Caco-2 (cell line): ENCODE measurements at places on chromosomes 4 and X. TPM values are rescaled to one million over a fixed set of nuclear protein-coding genes. Genes with fewer than 3 reads are reported as not detected.

- no peak overlapping the region for H3K4me3 ChIP-seq
- no peak for DNase-seq
- H3K36me3 ChIP-seq, result no peaks in the 10 kb centered on the region
- no peaks in the 10 kb centered on the region for H3K27me3 ChIP-seq
These were observed 96.2 kb downstream of the UGT8 start for GRCh38 chr4:114694770-114695169.

DNA sequence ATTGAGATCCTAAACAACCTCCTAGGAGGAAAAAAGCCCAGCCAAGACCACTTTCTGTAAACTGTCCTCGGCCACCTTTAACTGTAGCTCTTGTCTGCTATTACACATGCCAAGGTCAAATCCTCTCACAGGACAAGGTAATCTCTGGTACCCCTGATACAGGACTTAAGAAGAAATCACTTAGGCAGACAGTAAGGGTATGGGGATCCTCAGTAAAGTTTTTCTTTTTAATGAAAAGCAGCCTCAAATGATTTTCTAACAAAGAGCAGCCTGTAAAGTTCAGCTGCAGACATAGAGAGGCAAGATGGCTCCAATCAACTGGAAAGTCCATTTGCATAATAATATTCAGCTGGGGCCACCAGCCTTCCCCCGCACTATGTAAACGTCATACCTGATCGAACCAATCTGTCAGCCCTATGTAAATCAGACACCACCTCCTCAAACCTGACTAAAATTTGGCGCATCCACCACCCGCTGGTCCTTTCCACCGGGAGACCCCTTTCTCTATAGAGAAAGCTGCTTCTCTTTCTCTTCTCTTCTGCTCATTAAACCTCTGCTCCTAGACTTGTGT is 14.6 kb upstream of the MPP1 start:
- no peaks in the 10 kb centered on the region for H3K4me1 ChIP-seq
- H3K4me3 ChIP-seq, result no peak overlapping the region
- H3K27me3 ChIP-seq, result no peaks in the 10 kb centered on the region
- no peak for DNase-seq
- H3K36me3 ChIP-seq, result no peaks in the 10 kb centered on the region

DNA sequence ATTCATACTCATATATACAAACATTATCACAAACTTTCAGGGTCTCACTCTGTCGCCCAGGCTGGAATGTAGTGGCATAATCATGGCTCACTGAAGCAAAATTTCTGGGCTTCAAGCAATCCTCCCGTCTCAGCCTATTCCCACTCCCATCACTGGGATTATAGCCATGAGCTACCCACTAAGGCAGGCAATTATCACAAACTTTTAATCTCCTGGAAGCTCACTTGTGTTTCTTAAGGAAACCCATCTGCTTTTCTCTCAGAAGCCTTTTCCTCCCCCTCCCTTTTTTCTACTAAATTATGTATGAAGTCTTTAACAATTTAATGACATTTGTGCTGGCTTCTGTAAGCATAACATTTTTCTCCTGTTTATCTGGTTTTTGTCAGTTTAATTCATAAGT is 170.5 kb downstream of the AREG start:
- H3K27me3 ChIP-seq, result no peaks in the 10 kb centered on the region
- no peak overlapping the region for H3K27ac ChIP-seq
- peaks cover 27% of the 10 kb centered on the region for H3K4me1 ChIP-seq
- H3K36me3 ChIP-seq, result no peaks in the 10 kb centered on the region

GRCh38 chr4:83358410-83358809 is 23.8 kb upstream of the HPSE start:
- no peak for DNase-seq
- no peak overlapping the region for H3K4me3 ChIP-seq

DNA sequence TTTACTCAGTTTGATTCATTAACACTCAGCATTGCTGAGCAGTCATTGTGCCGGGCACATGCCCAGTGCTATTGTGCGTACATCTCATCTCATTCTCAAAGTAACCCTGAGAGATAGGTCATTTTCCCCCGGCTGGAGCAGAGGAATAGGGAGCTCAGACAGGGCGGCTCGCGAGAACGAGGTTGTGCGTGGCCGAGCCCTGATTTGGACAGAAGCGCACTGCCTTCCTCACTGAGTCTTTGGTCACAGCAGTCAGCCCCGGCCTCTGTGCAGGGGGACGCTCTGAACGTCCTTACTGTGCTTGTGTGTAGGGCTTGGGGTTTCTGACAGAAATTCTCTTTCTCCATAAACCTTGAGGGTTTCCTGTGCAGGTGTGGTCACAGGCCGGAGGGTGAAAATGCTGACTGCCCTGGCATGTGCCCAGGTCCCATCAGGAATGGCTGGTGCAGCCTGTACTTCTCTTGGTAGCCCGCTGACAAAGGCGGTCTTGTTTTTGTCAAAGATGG is 39.5 kb downstream of the NOP14 start:
- DNase-seq, result no peak
- H3K4me3 ChIP-seq, result no peak overlapping the region
- no peaks in the 10 kb centered on the region for H3K27me3 ChIP-seq
- no peaks in the 10 kb centered on the region; the same call in none of the 2 replicates for H3K36me3 ChIP-seq

GPC3 gene
- total RNA-seq, result 233 and 266 TPM in 2 replicates

FAM199X gene
- 18.5 and 19.1 TPM in 2 replicates for total RNA-seq

CT45A10 gene
- not detected in 2 replicates for total RNA-seq

GRCh38 chrX:154541896-154542722 is 4.5 kb downstream of the G6PD start:
- peaks cover 18% of the 10 kb centered on the region for H3K4me1 ChIP-seq
- peak overlapping the region; percentile 64 for H3K27ac ChIP-seq
- no peaks in the 10 kb centered on the region for H3K27me3 ChIP-seq
- H3K4me3 ChIP-seq, result no peak overlapping the region

DNA sequence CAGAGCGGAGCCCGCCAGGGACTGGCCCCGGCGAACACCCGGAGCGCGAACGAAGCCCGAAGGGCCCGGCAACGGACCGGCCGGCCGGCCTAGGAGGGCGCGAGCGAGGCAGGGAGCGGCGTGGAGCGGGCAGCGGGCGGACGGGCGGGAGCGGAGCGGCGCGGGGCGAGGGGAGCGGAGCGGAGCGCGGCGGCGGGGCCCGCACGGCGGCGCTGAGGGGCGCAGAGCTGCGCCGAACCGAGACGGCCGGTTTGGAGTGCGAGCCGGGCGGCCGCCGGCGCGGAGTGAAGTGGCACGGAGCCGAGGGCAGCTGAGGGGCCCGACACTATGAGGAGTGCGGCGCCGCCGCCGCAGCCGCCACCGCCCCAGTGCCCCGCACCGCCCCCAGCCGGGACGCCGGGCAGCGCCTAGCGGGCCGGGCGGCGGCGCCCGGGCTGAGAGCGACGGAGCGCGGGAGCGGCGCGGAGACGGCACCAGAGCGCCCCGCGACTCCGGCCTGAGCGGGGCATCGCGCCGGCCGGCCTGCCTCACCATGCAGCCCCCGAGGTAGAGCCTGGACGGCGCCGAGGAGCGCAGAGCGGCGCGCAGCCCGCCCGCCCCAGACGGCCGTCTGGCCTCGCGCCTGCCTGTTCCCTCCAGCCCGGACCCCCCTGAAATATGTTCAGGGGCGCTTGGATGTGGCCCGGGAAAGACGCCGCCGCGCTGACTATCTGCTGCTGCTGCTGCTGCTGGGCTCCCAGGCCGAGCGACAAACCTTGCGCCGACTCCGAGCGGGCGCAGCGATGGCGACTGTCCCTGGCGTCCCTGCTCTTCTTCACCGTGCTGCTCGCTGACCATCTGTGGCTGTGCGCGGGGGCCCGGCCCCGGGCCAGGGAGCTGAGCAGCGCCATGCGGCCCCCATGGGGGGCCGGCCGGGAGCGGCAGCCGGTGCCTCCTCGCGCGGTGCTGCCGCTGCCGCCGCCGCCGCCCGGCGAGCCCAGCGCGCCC is 793 bp downstream of the NALF2 start:
- no peak overlapping the region for H3K27ac ChIP-seq
- no peaks in the 10 kb centered on the region for H3K4me1 ChIP-seq
- no peaks in the 10 kb centered on the region for H3K27me3 ChIP-seq
- H3K4me3 ChIP-seq, result peak overlapping the region; percentile 63

DNA sequence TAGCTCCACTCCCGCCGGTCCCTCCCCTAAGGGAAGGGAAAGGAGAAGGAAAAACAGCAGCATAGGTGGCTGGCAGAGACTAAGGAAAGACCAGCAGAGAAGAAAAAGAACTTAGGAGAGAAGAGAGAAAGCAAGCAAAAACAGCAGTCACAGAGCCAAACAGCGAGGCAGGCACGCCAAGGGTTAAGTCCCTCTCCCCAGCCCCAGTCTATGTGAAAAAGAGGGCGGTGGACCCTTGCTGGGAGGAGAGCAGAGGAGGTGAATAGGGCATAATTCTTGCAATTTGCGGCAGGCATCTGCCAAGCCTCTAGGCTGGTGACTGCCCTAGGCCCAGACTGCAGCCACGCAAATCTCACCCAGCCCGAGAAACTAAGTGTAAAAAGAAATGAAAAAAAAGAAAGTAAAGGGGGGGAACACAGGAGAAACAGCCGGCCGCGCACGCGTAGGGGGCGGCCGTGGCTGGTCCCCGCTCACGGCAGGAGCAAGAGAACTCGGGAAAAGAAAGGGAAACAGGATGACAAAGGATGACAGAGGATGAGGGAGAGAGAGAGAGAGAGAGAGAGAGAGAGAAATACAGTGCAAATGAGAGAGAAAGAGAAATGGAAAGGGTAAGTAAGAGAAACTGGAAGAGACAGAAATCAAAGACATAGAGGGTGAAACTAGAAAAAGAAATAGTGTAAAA is 48.6 kb downstream of the MAGEA9 start:
- no peaks in the 10 kb centered on the region for H3K36me3 ChIP-seq
- no peaks in the 10 kb centered on the region for H3K4me1 ChIP-seq
- no peaks in the 10 kb centered on the region for H3K27me3 ChIP-seq
- H3K4me3 ChIP-seq, result peak overlapping the region; percentile 8; the same call in 1 of the 2 replicates
- no peak for DNase-seq
- no peak overlapping the region for H3K27ac ChIP-seq

- H3K4me3 ChIP-seq, result no peak overlapping the region
- no peaks in the 10 kb centered on the region for H3K27me3 ChIP-seq
- no peak overlapping the region for H3K27ac ChIP-seq
These were observed 88.0 kb downstream of the FNIP2 start for GRCh38 chr4:158856852-158857251.

PHOX2B gene
- not detected in 2 replicates for total RNA-seq

GRCh38 chrX:39726771-39727170 is 371.0 kb downstream of the BCOR start:
- DNase-seq, result no peak
- no peaks in the 10 kb centered on the region; the same call in 1 of the 2 replicates for H3K4me1 ChIP-seq
- no peaks in the 10 kb centered on the region for H3K36me3 ChIP-seq
- no peaks in the 10 kb centered on the region for H3K27me3 ChIP-seq
- H3K4me3 ChIP-seq, result no peak overlapping the region

P2RY4 gene
- 0.18 TPM in 1 of 2 replicates, not detected in the other for total RNA-seq

DNA sequence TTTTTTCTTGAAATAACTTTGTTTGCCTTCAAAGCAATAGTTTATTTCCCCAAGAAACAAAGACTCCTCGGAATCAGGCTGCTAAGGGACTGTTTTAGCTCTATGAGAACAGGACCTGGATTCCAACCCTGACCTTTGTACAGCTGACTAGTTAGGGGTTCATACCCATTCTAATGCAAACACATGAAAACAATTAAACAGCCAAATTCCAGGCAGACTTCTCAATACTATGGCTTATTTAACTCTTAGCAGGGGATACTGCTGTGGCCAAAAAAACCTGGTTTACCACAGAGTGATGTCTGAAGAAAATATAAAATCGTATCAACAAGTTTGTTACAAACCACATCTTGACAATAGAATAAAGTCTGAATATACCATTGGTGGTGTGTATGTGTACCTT is 129.6 kb upstream of the INTU start:
- no peak overlapping the region for H3K4me3 ChIP-seq
- H3K27ac ChIP-seq, result no peak overlapping the region
- no peaks in the 10 kb centered on the region for H3K27me3 ChIP-seq
- H3K4me1 ChIP-seq, result no peaks in the 10 kb centered on the region

DNA sequence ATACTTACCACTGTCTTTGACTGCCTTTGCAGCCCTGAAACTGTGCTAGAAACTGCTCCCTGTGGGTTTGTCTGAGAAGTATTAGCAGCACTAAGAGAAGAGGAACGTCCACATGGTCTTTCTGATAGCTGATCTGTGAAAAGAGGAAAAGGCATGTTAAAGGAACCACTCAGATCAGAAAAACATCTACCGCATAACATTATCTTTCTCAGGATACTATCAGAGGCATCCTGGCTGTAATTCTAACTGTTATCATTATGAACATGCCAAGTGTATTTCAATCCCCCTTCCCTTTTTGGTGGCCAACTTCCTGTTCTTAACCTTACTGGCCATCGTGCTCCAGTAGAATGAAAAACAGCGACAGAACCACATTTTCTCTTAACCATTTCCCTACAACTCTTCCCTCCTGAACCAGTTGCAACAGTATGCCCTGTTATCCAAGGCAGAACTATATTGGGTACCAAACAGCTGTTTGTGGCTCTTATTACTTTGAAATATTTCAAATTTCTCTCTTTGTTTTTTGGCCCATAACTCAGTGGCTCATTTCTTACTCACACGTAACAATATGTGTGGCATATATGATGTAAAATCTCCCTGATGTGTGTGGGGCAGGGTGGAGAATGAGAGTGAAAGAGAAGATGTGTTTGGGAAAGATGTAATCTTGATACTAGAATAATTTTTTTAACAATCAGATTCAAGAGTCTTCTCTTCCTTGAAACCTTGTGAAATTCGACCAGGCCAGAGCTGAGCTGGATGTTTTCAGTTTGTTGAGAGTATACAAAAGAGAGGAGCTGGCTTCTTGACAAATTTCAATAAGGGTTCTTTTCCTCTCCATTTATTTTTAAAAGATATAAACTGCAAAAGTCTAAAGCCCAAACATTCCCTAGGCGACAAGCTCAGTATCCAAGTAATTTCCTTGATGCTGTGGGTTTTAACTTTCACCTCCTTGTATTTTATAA is 35.2 kb downstream of the ARHGEF6 start:
- no peaks in the 10 kb centered on the region for H3K4me1 ChIP-seq
- no peak overlapping the region for H3K27ac ChIP-seq
- no peaks in the 10 kb centered on the region for H3K27me3 ChIP-seq
- no peak for DNase-seq
- H3K4me3 ChIP-seq, result no peak overlapping the region

- no peaks in the 10 kb centered on the region for H3K4me1 ChIP-seq
- no peaks in the 10 kb centered on the region for H3K27me3 ChIP-seq
- no peak for DNase-seq
- no peak overlapping the region for H3K4me3 ChIP-seq
- no peaks in the 10 kb centered on the region for H3K36me3 ChIP-seq
These were observed 126.6 kb upstream of the NDST3 start for GRCh38 chr4:117907646-117908045.

NHSL2 gene
- total RNA-seq, result 0.18 and 0.39 TPM in 2 replicates

NLGN3 gene
- total RNA-seq, result 0.61 and 0.67 TPM in 2 replicates
